Globus pallidus (tissue), 1 donor: ENCODE measurements at places on chromosomes 11 and 22.

- no peak for DNase-seq
Observed at GRCh38 chr11:35709376-35709775, 46.8 kb downstream of the TRIM44 start.

GRCh38 chr11:123260511-123261211 is 65.6 kb upstream of the CLMP start:
- DNase-seq, result no peak

GRCh38 chr22:49738566-49738965 is 89.1 kb downstream of the BRD1 start:
- no peak for DNase-seq

DNA sequence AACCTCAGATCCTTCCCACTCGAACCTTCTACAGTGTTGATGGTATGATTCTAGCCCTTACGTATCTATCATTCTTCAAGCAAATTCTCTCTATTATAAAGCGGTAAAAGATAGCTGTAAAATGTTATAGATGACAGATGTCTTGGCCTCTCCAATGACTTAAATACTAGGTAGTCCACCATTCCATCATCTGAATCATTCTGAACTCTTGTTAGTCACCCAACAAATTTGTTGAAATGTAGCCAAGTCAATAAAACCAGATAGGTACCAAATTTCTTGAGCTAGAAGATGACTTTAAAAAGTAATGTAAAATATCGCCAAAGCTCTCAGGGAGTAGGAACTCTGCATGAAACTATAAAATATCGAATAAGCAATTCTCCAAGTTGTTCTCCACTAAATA is 32.6 kb upstream of the PICALM start:
- DNase-seq, result no peak

- no peak for DNase-seq
Observed at GRCh38 chr11:11592146-11592684, 29.6 kb downstream of the GALNT18 start.

- DNase-seq, result no peak
Observed at GRCh38 chr11:105109855-105110687, 29.5 kb downstream of the CARD18 start.

DNA sequence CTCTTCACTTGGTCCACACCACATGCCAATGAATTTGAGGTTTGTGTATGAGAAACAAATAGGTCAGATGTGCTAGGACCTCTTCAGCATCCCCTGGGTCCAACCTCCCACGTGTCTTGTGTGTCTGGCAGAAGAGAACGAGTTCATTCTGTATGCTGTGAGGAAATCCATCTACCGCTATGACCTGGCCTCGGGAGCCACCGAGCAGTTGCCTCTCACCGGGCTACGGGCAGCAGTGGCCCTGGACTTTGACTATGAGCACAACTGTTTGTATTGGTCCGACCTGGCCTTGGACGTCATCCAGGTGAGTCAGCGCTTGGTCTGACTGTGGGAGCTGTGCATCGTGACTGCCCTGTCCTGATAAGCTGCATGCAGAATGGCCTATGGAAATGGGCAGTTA is 101.0 kb upstream of the SORL1-AS1 start:
- DNase-seq, result no peak

GRCh38 chr11:131916638-131917037 is 546.2 kb downstream of the NTM start:
- DNase-seq, result no peak
